ENCODE measurements at places on chromosomes 2 and 18.

- DNase-seq: no peak
These were observed 9.2 kb downstream of the IMPA2 start for GRCh38 chr18:11990539-11990938.

- DNase-seq: no peak
These were observed 2.2 kb upstream of the CTDSP1 start for GRCh38 chr2:218397463-218397819.

GRCh38 chr2:238502088-238502810, 75.5 kb downstream of the ASB1 start:
- no peak for DNase-seq

DNA sequence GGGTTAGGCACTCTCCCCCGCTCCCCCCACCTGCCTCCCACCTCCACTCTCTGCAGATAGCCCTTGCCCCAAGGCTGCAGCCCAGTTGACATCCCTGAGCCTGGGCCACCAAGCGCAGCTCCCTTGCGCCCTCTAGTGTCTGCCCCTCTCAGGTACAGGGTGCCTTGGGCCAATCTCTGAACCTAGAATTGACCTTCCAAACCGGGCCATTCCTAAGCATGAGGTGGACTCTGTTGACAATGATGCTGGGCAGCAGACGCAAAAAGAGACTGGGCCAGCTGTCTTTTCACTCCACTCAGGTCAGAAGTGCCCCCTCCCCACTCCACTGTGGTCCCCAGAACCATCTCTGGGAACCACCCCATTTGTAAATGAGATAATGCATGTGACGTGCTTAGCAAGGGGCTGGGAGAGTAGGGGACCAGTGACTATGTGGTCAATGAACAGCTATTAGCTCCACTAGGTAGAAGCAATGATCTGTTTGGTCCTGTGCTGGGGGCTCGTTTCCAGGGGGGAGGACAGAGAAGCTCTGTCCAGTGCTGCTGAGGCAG, 43.3 kb upstream of the PLB1 start:
- DNase-seq: peak; percentile 70

GRCh38 chr18:47317824-47318508, 66.5 kb upstream of the SKOR2 start:
- DNase-seq: no peak

GRCh38 chr2:98833172-98833916, 102.4 kb upstream of the MGAT4A start:
- no peak for DNase-seq

DNA sequence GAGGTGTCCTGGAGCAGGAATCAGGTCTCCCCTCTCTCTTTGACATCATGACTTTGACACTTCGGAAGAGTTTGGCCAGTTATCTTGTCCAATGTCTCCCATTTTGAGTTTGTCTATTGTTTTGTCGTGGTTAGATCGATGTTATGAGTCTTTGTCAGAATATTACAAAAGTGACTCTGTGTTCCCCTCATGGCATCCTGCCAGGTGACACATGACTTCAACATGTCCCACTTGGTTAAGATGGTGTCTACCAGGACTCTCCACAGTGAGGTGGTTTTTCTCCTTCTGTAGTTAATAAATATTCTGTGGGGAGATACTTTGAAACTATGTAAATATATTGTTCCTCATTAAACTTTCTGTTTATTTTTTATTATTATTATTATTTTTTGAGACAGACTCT, 76.6 kb upstream of the BZW1 start:
- DNase-seq: peak; percentile 57
